ENCODE measurements at places on chromosomes 11 and 22.

DNA sequence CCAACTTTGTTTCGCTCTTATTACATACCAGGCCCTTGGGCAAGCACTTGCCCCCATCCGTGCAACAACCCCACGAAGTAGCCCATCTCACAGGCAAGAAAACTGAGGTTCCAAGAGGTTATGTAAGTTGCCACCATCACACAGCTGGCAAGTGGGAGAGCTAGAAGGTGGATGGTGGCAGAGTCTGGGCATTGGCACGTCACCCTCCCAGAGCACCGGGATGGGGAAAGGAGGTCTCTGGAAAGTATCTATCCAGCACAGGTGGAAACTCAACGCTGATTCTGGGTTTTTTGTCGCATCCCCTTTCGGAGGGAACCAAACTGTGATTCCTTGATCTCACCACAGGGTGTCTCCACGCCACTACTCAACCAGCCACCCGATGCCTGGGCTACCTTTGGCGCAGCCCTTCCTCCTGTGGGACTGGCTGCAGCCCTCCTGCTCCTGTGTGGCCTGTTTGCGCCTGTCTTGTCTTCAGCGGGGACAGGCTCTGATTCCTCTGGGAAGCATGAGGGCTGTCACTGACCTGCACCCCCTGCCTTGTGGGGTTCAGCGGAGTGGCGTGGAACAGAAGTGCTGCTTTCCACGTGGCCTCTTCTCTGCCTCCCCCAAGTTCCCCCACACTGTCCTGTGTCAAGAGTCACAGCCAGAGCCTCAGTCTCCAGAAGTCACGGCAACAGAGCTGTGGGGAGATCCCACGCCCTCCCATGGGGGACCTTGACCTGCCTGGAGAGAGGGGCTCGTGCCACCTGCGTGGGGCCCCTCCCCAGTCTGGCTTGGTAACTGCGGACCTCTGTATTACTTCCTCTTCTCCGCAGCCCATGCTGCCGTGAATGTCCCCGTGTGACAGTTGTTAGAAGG, 34.4 kb upstream of the TRIM29 start:
- peak; percentile 66 for DNase-seq

DNA sequence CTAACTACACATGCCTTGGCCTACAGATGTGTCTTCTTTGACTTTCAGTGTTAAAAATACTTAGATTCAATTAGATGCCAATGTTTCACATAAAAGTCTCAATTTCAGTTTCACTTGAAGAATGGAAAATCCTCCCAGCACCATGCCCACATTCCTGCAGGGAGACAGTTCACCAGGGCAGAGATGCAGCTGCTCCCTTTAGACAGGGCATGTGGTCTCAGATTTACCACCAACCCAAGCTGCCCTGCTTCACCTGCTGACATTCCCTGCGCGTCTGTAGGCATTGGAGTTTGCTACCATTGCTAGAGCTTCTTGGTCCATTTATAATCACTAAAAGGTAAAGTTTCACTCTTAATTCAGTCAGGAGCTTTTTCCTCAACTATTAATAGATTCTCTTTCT, 113.9 kb downstream of the ARFGAP2 start:
- DNase-seq, result no peak

- no peak for DNase-seq
Observed at GRCh38 chr11:14551380-14551779, 31.2 kb upstream of the PSMA1 start.

- DNase-seq, result no peak
Observed at GRCh38 chr11:36464720-36465119, 45.4 kb downstream of the TRAF6 start.

DNA sequence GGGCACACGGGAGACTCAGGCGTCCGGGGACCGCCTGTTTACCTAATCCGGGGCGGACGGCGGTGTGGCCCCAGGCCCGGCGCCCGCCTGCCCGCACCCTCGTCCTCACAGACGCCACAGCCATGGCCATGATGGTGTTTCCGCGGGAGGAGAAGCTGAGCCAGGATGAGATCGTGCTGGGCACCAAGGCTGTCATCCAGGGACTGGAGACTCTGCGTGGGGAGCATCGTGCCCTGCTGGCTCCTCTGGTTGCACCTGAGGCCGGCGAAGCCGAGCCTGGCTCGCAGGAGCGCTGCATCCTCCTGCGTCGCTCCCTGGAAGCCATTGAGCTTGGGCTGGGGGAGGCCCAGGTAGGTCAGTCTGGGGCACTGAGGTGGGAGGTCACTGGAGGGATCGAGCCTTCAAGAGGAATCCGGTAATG, 10.0 kb upstream of the RAB1B start:
- DNase-seq, result no peak

DNA sequence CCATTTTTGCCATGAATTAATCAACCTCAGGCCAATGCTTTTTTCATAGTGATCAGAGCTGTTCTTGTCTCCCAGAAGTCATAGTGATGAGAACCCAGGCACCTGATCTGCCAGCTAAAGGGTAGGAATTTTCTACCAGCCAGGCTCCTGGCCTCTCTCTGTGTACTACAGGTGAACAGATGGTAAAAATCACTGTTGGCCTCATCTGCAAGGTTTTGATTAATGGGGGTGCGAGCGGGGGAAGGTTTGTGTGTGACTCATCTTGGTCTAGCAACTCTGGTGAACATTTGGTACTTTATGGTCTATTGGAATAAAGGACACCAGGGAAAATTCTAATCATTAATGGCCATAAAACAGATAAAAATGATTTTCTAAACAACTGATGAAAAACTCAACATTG, 14.4 kb upstream of the APOL4 start:
- no peak for DNase-seq

GRCh38 chr22:30372915-30373314, 14.3 kb downstream of the RNF215 start:
- no peak for DNase-seq

- no peak for DNase-seq
Observed at GRCh38 chr11:68056317-68057285, 17.8 kb downstream of the TCIRG1 start.

DNA sequence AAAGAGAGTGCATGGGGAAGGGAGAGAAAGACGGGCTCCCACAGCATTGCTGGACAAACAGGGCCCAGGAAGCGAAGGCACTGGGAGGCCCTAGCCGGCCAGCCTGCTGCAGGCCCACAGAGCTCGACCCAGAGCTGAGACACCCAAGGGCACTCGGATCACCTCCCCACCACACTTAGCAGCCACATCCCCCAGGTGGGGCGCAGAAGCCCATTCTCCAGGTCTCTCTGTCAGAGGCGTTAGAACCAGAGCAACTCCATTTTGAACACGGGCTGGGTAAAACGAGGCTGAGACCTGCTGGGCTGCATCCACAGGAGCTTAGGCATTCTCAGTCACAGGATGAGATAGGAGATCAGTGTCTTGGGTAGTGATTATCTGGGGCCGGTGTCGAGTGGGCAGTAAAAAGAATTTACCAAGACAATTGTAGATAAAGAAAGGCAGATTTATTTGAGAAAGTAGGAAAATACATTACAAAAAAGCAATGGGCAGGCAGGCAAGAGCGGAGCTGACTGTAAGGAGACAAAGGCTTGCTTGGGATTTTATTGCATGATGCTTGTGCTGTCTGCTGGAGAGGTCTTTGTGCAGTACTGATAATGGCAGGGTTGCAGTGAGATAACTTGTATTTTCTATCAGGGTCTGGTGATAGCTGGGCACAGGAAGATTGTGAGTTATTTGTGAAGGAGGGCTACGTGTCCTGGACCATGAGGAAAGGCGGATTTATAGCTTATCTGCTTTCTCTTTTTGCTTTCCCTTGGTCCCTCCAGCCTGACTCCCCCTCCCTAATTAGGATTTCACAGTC, 13.4 kb upstream of the CAPN5 start:
- peak; percentile 65 for DNase-seq

- no peak for DNase-seq
Observed at GRCh38 chr11:60699284-60699691, at the start of gene MS4A8. MS4A8 (plus strand) TSS chr11:60699612; CDS start chr11:60700861, 1,249 bp downstream.

GRCh38 chr11:87942786-87943185, 232.5 kb downstream of the RAB38 start:
- DNase-seq, result no peak

DNA sequence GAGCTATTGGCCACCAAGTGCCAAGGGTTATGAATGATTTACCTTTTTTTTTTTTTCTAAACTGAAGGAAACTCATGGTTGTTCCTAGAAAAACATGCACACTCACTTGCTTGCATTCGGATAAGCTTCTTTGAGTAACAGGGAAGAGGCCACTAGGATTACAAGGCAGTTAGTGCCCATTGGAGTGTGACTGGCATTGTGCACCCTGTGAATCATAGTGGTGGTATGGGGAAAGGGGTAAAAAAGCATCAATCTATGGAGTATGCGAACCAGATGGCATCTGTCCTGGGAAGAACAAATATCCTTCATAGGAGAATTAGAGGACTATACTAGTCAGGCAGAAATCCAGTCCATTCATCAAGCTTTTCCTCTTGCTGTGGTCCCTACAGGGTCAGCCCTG, 24.2 kb downstream of the CD44 start:
- DNase-seq, result no peak

DNA sequence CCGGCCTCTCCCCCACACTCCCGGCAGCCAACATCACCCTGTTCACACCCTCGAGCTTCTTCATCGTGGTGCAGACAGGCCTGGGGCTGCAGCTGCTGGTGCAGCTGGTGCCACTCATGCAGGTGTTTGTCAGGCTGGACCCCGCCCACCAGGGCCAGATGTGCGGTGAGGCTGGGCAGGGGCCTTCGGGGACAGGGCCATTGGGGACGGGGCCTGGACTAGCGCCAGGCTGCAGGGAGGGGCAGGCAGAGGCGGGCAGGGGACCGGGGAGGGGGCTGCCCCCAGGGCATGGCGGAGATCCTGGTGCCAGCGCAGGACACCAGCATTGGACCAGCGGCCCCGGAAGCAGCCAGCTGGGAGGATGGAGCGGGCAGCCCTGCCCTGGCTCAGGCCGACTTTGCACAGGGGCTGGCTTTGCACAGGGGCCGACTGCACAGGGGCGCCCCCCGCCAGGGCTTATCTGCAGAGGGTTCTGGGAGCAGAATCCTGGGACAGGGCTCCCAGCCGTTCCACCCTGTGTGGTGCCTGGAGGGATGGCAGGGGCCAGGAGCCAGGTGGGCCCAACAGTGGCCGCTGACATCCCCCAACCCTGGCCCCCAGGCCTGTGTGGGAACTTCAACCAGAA, 8.6 kb downstream of the MUC5B start:
- peak; percentile 85 for DNase-seq

- DNase-seq, result no peak
Observed at GRCh38 chr22:42335839-42336378, 65.5 kb upstream of the TCF20 start.

Measured in lower leg skin (tissue), 4 donors.